Hindlimb muscle (tissue), 1 donor: ENCODE measurements at places on chromosomes 13 and 19. TPM values are rescaled to one million over a fixed set of nuclear protein-coding genes. Genes with fewer than 3 reads are reported as not detected.
A peak's percentile ranks its signal among the peaks of the same experiment; 100 is the strongest.

The CNN1 gene
- 43.0 TPM for polyA plus RNA-seq

GRCh38 chr13:32961724-32962123 is 54.5 kb upstream of the KL start:
- no peak for DNase-seq

DNA sequence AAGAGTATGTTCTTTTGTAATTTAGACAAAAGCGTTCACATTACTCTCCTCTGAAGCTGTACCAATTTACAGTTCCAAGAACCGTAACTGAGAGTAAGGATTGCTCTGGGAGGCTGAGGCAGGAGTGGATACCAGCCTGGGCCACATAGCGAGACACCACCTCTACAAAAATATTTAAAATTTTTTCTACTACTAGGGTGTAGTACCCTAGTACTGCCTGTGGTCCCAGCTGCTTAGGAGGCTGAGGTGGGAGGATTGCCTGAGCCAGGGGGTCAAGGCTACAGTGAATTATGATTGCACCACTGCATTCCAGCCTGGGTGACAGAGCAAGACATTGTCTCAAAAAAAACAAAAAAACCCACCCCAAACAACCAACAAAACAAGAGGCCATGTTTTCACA is 12.1 kb upstream of the CYP2A6 start:
- no peak for DNase-seq

- DNase-seq: no peak
Measured at GRCh38 chr13:71460211-71460610, 406.8 kb downstream of the DACH1 start.

DNA sequence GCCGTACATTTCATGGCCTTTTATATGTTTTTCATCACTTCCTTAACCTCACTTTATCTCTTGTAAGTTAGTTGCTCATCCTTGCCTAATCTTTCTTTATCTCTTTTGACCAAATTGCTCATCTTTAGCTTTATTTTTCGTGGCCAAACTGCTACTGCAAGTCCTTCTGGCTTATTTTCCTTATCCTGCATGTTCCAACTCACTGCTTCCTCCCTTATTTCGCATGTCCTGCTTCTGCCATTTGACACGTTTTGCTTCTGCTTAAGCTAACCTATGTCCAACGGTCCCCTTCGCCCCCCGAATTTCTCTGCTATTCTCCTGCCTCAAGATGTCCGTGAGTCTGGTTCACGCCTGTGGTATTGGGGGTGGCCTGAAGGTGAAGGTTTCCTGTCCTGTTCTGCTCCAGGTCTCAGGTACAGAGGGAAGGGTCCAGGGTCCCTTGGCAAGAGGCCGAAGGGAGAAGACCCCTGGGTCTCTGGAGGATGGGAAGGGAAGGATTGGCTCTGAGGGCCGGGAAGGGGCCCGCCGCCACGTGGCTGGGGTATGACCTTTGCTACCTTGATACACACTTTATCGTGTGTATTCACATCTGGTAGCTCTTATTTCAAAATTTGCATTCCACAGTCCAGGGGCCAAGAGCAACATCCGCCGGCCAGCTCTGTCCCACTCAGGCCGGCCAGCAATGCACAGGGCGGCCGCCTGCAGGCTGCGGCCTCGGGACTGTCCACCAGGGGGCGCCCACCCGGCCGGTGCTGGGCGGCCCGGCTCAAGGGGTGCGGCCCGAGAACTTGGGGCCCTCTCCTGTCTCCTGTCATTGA is 2.9 kb upstream of the C19orf85 start:
- peak; percentile 73 for DNase-seq

- peak; percentile 64 for DNase-seq
Measured at GRCh38 chr19:32404933-32405430, 588 bp upstream of the DPY19L3 start.
